ENCODE measurements at places on chromosomes 2 and 18.

- peak overlapping the region; percentile 89 for H3K4me3 ChIP-seq
- H3K27me3 ChIP-seq: no peaks in the 10 kb centered on the region
- no peaks in the 10 kb centered on the region for H3K4me1 ChIP-seq
- no peak overlapping the region for H3K27ac ChIP-seq
- no peak for DNase-seq
- H3K36me3 ChIP-seq: peaks cover 14% of the 10 kb centered on the region
Measured at GRCh38 chr18:68714366-68714711, 569 bp downstream of the TMX3 start.

DNA sequence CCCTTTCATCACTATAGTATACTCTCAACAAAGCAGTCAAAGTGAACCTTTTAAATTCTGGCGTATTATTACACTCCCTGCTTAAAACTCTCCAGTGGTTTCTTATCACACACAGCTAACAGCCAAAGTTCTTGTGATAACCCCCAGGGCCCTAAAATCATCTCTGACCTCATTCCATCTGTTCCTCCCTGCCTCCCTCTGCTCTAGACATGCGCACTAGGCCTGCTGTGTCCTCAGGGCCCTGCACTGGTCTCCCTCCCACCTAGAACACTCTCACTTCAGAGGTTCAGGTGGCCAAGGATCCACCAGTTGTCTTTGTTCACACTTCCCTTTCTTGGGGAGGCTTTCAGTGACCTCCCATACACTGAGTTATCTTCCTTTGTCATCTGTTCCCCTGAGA lies 603.4 kb downstream of the DSC3 start:
- H3K4me1 ChIP-seq: no peaks in the 10 kb centered on the region
- H3K4me3 ChIP-seq: no peak overlapping the region
- no peak for DNase-seq
- H3K27ac ChIP-seq: no peak overlapping the region
- no peaks in the 10 kb centered on the region for H3K27me3 ChIP-seq

DNA sequence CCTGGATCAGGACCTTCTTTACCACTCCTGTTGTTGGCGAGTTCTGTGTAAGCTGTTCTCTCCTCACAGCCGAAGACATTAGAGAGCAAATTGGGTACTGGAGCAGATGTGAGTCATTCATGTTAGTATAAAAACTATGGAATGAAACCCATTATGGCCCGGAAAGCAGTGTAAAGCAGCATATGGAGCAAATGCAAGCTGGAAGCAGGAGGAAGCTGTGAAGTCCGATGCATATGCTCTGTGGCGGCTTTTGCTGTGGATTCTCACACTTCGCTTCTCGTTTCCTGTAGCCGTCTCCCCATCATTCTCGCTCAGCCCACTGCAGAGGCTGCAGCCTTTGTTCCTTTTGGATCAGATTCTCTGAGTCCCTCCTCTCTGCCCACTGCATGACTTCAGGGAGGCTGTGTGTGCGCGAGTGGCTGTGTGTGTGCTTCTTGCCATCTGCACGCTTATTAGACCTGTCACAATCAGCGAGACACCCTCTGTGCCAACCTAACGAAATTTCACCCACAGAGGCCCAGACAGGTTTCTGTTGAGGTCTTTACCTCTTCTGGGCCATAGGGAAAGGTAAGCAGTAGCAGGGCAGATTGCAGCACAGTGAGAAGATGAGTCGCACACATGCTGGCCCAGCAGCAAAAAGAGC lies 3.3 kb upstream of the GALNT14 start:
- peaks cover 28% of the 10 kb centered on the region for H3K27me3 ChIP-seq
- H3K4me3 ChIP-seq: no peak overlapping the region
- no peak overlapping the region for H3K27ac ChIP-seq
- peaks cover 11% of the 10 kb centered on the region for H3K4me1 ChIP-seq
- DNase-seq: no peak
- H3K36me3 ChIP-seq: no peaks in the 10 kb centered on the region

DNA sequence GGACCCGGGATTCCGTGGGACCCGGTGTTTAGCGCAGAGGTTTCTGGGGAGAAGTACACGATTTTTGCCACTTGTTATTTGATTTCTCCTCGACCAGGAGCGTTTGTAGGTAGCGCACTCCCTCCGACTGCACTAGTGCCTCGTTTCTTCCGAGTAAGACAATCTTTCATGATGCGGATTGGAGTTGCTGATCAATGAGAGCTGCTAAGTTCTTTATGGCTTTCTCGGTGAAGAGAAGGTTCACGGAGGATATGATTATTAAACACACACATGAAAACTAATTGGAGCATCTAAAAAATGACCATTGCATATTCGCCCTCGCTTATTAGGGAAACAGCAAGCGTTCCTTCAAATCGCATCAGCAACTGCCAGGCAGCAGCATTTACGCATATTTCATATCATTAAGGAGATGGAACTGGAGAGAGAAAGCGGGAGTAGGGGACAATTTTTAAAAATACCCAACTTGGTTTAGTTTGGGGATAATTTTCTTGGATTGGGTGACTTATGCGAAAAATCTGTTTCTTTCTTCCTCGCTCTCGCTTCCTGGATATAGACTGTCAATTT lies 616 bp downstream of the EML6 start:
- peaks cover 8% of the 10 kb centered on the region for H3K4me1 ChIP-seq
- H3K4me3 ChIP-seq: peak overlapping the region; percentile 92
- no peaks in the 10 kb centered on the region for H3K36me3 ChIP-seq
- H3K27me3 ChIP-seq: peaks cover 26% of the 10 kb centered on the region

GRCh38 chr2:226310146-226310545 lies 489.5 kb downstream of the IRS1 start:
- no peak for DNase-seq
- no peak overlapping the region for H3K27ac ChIP-seq
- no peaks in the 10 kb centered on the region for H3K4me1 ChIP-seq
- no peak overlapping the region for H3K4me3 ChIP-seq

GRCh38 chr18:12449051-12449785 lies 41.5 kb downstream of the PRELID3A start:
- no peak for DNase-seq
- H3K36me3 ChIP-seq: peaks cover 6% of the 10 kb centered on the region
- no peaks in the 10 kb centered on the region for H3K4me1 ChIP-seq
- no peak overlapping the region for H3K27ac ChIP-seq

GRCh38 chr2:101294861-101295260 lies 13.6 kb downstream of the RNF149 start:
- no peak overlapping the region for H3K4me3 ChIP-seq
- no peaks in the 10 kb centered on the region for H3K27me3 ChIP-seq
- no peak for DNase-seq
- H3K4me1 ChIP-seq: no peaks in the 10 kb centered on the region
- peaks cover 11% of the 10 kb centered on the region for H3K36me3 ChIP-seq

- H3K4me1 ChIP-seq: no peaks in the 10 kb centered on the region
- H3K4me3 ChIP-seq: no peak overlapping the region
- no peaks in the 10 kb centered on the region for H3K27me3 ChIP-seq
- H3K27ac ChIP-seq: no peak overlapping the region
Measured at GRCh38 chr18:40630496-40630895, 1324.5 kb upstream of the PIK3C3 start.

GRCh38 chr18:76654577-76654976 lies 159.5 kb upstream of the ZNF516 start:
- no peaks in the 10 kb centered on the region for H3K4me1 ChIP-seq
- no peak overlapping the region for H3K27ac ChIP-seq
- no peak for DNase-seq

DNA sequence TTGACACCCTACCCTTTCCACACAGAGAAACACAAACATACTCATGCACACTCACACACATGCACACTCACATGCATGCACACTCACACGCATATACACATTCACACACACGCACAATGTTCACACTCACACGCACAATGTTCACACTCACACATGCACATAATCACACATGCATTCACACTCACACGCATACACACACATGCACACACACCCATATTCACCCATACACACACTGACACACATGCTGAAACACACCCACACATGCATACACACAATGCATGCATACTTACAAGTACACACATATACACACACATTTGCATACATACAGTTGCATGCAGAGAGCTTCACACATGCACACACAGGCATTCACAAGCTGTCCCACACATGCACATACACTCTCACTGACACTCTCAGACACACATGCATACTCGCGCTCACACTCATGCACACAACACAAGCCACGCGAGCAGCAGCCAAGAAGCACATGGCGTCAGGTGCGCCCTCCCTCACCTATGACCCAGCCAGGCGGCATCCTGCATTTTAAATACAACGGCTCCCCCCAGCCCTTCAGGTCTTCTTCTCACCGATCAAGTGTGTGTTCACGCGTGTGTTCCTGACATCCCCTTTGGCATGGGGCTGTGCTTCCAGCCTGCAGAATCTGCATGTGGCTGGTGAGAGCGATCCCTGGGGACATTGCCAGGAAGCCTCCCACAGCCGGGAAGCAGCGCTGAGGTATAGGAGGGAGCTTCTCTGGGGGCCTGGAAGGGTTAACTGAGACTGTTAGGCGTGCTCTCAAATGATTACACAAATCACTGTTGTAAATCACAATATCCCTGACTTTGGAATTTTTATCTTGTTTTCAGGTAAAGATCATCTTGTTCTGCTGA lies 195.1 kb downstream of the RTP5 start:
- peak overlapping the region; percentile 58 for H3K4me3 ChIP-seq
- no peak overlapping the region for H3K27ac ChIP-seq

DNA sequence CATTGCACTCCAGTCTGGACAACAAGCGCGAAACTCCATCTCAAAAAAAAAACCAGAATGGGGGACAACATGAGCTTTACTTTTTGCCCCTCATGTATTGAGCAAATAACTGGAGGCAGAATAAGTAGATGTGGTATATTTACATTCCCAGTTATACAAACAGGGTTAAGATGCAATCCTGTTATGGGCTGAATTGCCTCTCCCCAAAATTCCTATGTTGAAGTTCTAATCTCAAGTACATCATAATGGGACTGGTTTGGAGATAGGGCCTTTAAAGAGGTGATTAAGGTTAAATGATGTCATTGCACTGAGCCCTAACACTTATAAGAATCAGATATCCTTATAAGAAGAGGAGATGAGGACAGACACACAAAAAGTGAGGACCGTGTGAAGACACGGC lies 319.8 kb upstream of the KLHL29 start:
- no peak for DNase-seq
- H3K27me3 ChIP-seq: no peaks in the 10 kb centered on the region
- H3K27ac ChIP-seq: no peak overlapping the region
- no peaks in the 10 kb centered on the region for H3K4me1 ChIP-seq

DNA sequence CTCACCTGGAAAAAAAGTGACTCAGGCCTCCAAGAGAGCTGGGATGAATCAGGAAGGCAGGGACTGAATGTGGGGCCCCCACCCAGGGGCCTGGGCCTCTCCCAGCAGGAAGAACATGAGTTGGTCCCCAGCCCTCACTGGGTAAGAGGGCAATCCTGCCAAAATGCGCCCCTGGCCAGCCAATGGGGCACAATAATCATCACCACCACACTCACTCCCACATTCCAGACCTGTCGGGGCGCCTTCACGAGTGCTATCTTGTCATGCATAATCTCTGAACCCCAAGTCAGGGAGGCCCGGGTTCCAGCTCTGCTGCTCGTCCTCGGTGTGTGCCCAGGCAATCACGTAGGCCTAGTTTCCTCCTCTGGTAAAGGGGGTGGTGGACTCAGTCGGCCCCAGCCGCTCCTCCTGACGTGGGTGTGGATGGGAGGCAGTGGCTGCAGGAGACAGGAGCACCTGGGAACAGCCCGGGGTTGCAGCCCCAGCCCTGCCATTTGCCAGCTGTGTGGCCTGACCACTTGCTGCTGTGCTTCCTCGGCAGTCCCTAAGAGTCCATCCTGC lies 115.1 kb downstream of the CYP26B1 start:
- H3K36me3 ChIP-seq: no peaks in the 10 kb centered on the region
- DNase-seq: no peak
- no peak overlapping the region for H3K4me3 ChIP-seq
- no peaks in the 10 kb centered on the region for H3K27me3 ChIP-seq
- H3K4me1 ChIP-seq: peaks cover 18% of the 10 kb centered on the region

GRCh38 chr2:106963156-106963555 lies 77.2 kb upstream of the ST6GAL2 start:
- H3K27ac ChIP-seq: no peak overlapping the region
- H3K36me3 ChIP-seq: no peaks in the 10 kb centered on the region
- no peaks in the 10 kb centered on the region for H3K27me3 ChIP-seq
- H3K4me3 ChIP-seq: no peak overlapping the region

DNA sequence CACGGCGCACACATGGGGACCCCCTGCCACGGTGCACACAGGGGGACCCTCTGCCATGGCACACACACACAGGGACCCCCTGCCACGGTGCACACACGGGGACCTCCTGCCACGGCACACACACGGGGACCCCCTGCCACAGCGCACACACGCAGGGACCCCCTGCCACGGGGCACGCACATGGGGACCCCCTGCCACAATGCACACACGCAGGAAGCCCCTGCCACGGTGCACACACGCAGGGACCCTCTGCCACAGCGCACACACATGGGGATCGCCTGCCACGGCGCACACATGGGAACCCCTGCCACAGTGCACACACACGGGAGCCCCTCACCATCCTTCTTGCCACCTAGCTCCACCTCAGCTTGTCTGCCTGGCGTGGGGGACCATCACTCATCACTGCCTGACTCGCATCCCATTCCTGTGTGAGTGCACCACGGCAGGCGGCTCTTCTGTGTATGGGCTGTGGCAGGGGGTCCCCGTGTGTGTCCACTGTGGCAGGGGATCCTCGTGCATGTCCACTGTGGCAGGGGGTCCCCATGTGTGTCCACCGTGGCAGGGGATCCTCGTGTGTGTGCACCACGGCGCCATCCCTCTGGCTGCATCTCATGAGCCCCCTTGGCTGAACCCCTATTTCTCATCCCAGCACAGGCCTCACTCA lies 206.7 kb downstream of the EIPR1 start:
- H3K36me3 ChIP-seq: peaks cover 2% of the 10 kb centered on the region
- H3K4me1 ChIP-seq: peaks cover 12% of the 10 kb centered on the region
- H3K27ac ChIP-seq: no peak overlapping the region
- no peak for DNase-seq
- H3K4me3 ChIP-seq: no peak overlapping the region
- no peaks in the 10 kb centered on the region for H3K27me3 ChIP-seq

DNA sequence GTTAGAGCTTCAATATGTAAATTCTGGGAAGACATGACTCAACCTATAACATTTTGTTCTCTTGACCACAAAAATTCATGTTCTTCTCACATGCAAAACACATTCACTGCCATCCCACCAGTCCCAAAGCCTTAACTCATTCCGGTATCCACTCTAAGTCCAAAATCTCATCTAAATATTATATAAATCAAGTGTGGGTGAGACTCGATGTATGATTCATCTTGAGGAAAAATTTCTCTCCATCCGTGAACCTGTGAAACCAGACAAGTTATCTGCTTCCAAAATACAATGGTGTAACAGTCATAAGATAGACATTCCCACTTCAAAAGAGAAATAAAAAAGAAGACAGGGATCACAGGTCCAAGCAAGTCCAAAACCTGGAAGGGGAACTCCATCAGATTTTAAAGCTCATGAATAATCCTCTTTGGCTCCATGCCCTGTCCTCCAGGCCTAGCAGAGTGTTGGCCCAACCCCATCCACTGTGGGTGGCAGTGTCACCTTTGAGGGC lies 101.3 kb downstream of the RAD51AP2 start:
- DNase-seq: no peak
- H3K27ac ChIP-seq: no peak overlapping the region
- H3K27me3 ChIP-seq: no peaks in the 10 kb centered on the region
- H3K4me1 ChIP-seq: no peaks in the 10 kb centered on the region
- H3K36me3 ChIP-seq: no peaks in the 10 kb centered on the region

- H3K36me3 ChIP-seq: no peaks in the 10 kb centered on the region
- H3K27me3 ChIP-seq: no peaks in the 10 kb centered on the region
- DNase-seq: peak; percentile 94
- H3K4me1 ChIP-seq: peaks cover 19% of the 10 kb centered on the region
Measured at GRCh38 chr18:58221060-58221725, 177.2 kb downstream of the NEDD4L start.
